ENCODE measurements at places on chromosomes 1 and 21.

DNA sequence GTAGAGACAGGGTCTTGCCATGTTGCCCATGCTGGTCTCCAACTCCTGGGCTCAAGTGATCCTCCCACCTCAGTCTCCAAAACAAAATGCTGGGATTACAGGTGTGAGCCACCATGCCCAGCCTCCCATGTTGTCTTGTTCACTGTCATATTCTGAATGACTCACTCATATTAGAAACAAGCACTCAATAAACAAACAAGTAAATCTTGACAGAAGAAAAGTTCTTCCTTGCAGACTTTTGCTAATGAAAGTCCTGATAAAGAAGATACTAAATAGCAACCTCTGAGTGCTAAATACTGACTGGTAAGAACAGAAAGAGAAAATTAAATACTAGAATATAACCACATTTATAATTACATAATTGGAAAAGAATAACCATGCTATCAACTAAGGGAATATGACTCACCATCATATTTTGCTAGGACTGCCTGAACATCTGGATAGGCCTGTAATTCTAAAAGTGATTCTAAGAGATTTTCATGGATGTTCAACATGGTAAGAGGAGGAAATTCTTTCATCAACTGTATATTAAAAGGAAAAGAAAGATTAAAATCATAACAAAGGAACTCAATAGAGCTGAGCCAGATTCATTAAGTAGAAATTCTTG lies 37.3 kb downstream of the ST7L start:
- DNase-seq, result no peak

DNA sequence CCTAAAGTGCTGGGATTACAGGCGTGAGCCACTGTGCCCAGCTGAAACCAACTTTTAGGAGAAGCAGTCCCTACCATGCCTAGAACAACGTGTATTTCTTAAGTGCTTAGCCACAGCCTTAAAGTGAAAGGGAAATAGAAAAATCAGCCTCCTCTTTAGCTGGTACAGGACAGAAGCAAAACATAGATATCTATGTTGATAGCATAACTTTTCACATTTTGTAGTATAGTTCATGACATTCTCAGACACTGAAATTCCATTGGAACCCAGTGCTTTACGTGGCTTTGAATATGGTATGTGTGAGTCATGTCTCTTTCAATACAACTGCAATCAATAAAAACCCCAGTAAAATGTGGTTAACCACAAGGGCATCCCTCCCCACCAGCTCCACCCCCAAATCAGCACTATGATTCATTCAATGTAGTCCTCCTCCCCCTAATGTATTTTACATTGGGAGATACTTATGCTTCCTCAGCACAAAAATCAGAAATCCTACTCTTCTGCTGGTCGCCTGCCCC lies 32.1 kb downstream of the TGFB2 start:
- no peak for DNase-seq

- no peak for DNase-seq
Observed at GRCh38 chr1:52554756-52555155, 1.9 kb upstream of the TUT4 start.

GRCh38 chr1:50978852-50979781 lies 9.1 kb downstream of the CDKN2C start:
- no peak for DNase-seq

GRCh38 chr1:232452117-232452516 lies 177.8 kb downstream of the SIPA1L2 start:
- no peak for DNase-seq

DNA sequence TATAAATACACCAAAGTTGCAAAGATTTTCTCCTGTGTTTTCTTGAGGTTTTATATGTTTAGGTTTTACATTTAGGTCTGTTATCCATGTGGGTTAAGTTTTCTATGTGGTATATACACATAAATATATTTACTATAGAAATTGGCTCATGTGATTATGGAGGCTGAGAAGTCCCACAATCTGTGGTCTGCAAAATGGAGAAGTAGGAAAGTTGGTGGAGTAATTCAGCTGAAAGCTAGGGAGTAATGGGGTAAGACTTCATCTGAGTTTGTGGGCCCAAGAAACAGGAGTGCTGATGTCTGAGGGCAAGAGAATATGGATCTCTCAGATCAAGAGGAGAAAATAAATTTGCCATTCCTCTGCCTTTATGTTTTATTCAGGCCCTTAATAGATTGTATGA lies 146.0 kb downstream of the GPATCH2 start:
- no peak for DNase-seq

DNA sequence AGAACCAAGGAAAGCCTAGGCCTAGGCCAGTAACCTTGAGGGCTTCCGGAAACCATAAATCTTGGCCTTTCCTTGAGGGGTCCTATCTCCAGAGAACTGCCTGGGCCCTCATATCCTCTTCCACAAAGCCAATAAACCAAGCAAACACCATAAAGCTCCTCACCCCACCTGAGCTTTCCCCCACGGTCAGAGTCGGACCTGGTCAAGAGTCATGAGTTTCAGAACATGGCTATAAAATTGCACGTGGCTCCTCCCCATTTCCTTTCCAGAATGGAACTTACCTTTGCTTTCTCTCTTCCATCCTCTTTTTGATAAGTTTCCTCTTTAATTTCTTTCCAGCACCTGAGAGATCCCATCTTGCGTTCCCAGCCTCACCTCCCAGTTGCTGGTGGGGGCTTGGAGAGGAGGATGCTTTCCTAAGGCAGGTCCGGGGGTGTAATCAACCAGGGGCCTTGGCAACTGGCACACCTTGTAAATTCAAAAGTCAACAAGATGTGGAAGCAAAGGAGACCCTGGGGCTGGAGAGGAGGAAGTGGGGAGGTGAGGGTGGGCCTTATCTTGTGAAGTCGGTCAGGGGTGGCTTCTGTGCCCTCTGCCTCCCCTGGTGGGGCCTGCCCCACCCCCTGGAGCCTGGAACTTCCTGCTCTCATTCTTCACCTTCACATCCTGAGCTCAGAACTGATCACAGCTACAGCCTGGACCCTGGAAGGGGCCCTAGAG lies 259.9 kb downstream of the FOXD2 start:
- no peak for DNase-seq

DNA sequence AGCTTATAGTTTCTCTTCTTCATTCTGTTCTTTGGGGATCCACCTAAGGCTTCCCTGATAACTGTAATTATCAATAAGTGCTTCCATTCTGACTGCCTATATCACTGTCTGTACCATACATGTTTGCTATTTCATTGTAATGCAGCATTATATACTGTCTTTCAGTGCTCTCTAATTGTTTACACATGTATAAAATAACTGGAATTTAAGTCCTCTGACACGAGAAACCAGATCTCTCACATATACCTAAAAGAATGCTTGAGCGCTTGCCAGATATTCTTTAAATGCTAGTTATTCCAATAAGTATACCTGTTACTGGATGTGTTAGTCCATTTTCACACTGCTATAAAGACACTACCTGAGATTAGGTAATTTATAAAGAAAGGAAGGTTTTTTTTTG lies 34.7 kb downstream of the CELF3 start:
- DNase-seq, result no peak

GRCh38 chr1:176617881-176618280 lies 154.9 kb downstream of the PAPPA2 start:
- DNase-seq, result no peak

DNA sequence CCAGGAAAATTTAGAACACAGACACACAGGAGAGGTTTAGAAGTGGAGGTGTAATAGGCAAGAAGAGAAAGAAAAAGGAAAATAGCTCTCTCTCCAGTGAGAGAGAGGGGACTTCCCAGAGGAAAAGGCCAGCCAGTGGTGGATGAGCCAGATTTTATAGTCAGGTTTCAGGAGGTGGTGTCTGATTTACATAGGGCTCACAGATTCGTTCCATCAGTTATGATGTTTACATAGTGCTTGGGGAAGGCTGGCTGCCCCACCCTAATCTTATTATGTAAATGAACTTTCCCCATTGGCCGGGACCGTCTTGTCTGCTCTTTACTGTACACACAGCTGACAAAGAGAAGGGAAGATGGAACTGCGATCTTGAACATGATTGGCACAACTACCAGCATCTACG lies 797.3 kb downstream of the PLA2G4A start:
- DNase-seq, result no peak

- DNase-seq, result no peak
Observed at GRCh38 chr1:99595441-99595840, 50.5 kb upstream of the PALMD start.

DNA sequence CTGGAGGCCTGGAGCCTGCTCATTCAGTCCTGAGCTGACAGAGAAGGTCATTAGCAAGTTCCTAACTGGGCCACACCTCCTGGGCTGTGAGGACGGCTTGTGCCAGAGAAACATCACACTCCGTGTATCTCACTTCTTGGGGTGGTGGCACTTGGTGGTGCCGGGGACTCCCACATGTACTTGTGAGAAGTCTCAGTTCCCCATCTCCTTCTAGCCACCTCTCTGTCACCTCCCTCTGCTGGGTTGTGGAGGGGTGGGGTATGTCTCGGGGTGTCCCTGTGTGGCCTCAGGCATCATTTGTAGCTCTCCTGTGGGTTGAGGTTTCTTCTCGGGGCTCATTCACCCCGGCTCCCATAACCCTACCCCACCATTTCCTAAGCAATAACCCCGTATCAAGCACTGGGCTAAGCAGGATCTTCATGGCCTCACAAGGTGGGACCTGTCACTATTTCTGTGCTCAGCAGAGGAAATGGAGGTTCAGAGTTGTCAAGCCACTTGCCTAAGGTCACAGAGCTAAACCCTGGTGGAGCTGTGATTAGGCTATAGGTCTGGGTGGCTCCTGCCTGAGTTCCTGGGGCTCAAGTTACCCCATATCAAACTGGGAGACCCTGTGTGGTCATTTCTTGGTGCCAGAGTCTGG lies 62.5 kb downstream of the UBIAD1 start:
- no peak for DNase-seq

- DNase-seq, result no peak
Observed at GRCh38 chr21:43741423-43742096, 22.6 kb downstream of the PDXK start.

- no peak for DNase-seq
Observed at GRCh38 chr1:7754234-7754633, 16.9 kb upstream of the VAMP3 start.

- DNase-seq, result no peak
Observed at GRCh38 chr1:102252731-102253505, 256.2 kb upstream of the OLFM3 start.
